ENCODE measurements at places on chromosomes 11 and 22. TPM values are rescaled to one million over a fixed set of nuclear protein-coding genes. Genes with fewer than 3 reads are reported as not detected.

OR8D4 gene
- not detected for total RNA-seq

OR8D1 gene
- not detected for total RNA-seq

DEFB108B gene
- not detected for total RNA-seq

TRIM66 gene
- 21.4 TPM for total RNA-seq

KCNJ11 gene
- total RNA-seq = 2.0 TPM

OR52A1 gene
- total RNA-seq = not detected

MMP13 gene
- not detected for total RNA-seq

SCUBE1 gene
- not detected for total RNA-seq

NDUFC2 gene
- total RNA-seq = 49.0 TPM

PRG3 gene
- total RNA-seq = not detected

CRYBB3 gene
- not detected for total RNA-seq

MMP11 gene
- 11.6 TPM for total RNA-seq

OR5B12 gene
- not detected for total RNA-seq

OR5B21 gene
- total RNA-seq = 0.74 TPM
